CD4-positive, alpha-beta T cell treated with Interleukin-17A for 1 hour (primary cell): ENCODE measurements at places on chromosomes 11 and 22.

DNA sequence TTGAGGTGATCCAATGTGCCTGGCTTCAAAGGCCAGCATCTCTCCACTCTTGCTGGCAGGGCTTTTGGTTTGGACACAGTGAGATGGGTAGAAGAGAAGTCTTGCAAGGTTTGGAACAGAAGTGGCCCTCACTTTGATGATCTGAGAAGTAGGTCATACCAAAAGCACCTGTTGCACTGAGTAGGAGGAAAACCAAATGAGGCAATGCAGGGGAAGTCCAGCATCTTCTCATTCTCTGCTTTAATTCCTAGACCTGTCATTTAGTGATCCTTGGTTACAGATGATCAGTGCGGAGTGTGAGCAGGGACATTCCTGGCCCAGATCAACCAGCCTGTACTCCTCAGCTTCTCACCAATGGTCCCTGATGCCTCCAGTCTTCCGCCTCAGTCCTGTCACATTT, 990.5 kb downstream of the OPCML start:
- DNase-seq = no peak

DNA sequence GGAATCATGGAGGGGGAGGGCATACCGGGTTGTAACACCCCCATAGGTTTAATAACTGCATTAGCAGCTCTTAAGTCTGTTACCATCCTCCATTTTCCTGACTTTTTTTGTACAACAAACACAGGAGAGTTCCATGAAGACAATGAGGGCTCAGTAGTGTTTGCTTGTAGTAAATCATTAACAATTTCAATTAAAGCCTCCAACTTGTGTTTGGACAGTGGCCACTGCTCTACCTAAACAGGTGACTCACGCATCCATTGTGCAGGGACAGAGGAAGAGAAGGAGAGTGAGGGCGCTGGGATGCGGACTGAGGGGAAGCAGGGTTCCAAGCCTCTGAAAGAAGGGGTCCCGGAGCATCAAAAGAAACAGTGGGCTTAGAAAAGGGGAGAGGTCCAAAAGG, 21.3 kb upstream of the MTNR1B start:
- DNase-seq = no peak

DNA sequence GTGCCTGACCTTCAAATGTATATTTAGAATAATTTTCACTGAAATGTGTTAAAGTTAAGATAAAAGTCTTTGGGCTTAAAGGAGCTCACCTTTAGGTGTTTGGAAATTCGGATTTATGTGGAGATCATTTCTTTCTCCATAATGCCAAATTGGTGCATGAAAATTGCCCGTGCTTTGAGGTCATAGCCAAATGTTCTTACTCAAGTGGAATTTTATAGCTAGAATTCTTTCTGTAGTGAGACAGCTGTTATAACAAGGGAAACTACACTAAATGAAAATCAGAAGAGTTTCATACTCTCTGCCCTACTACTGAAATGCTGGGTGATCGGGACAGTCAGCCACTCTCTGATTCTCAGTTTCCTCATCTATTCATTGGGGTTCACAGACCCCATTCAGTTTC, 89.5 kb upstream of the DBX1 start:
- DNase-seq = no peak

DNA sequence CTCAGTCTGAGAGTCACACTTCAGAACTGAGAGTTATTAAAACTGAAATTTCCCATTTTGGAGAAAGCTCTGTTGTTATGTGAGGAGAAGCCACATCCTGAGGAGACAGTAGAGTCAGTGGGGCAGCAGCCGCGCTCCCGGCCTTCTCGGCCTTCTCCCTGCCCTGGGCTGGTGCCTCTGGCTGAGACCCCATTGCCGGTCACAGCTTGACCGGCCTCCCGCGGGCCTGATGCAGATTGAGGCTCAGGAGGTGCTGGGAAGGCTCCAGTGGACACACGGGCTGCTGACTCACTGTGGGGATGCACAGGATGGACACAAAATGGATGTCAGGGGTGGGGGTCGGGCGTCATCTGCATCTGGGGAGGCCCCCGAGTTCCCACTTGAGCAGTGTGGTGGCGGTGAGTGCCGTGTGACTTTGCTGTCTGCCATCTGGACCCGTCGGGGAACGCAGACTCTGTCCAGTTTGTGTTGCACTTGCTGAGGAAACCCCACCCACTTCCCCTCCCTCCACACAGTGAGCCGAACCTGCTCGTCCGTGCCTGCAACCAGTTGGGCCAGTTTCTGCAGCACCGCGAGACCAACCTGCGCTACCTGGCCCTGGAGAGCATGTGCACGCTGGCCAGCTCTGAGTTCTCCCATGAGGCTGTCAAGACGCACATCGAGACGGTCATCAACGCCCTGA, 50.1 kb downstream of the MUC6 start:
- DNase-seq = no peak

- DNase-seq = no peak
Measured at GRCh38 chr11:46618837-46619236, 1.5 kb downstream of the ATG13 start.

DNA sequence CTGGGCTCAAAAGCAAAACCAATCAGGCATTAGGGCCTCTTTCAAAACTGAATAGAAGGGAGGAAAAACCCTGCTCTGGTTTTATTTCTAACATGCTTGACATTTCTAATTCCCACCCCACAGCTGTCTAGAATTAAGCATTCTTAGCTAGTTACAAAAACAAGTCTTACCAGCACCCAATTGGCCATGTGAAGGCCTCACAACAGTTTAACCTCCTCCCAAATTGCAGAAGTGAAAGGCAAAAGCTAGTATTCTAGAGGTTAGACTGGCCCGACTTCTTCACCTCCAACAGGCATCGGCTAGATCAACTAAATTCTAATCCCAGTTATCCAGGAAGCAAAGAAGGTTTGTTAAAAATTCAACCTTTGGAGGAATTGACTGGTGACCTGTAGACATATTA, 6.5 kb downstream of the SF1 start:
- DNase-seq = no peak

- DNase-seq = no peak
Measured at GRCh38 chr11:13045734-13046133, 36.6 kb downstream of the RASSF10 start.

DNA sequence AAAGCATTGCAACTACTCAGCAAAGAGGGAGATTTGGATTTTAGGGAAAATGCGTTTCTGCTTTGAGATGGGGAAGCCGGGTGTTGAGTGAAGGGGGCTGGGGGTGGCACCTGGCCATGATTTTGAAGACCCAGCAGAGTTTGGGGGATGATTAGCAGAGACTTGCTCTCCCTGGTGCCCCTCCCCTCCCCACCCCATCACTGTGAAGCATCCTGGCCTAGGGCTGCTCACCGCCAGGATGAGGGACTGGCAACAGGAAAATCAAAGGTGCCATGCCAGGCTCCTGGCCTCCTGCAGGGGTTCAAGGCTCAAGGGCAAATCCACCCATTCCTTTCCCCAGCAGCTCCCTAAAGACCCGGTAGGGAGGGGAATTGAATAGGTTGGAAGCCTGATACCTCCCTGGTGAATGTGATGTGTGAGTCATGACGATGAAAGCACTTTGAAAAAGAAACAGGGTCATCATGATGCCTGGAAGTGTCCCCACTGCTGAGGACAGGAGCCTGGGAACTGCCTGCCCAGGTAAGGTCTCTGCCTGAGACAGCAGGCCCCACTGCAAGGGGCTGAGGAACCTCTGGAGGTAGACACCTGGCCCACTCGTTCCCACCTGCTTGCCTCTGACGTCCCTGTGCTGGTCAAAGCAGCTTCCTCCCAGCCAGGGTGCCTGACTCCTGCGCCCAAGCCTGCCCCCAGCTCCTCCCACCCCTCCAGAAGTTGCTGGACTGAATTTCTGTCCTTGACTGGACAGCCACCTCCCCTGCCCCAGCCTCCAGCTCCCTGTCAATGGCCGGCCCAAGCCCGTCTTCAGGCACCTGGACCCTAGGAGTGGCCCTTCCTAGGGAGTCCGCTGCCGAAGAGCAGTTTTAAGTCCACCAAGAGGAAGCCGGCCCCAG, 1.7 kb downstream of the CHST1 start:
- DNase-seq = no peak

DNA sequence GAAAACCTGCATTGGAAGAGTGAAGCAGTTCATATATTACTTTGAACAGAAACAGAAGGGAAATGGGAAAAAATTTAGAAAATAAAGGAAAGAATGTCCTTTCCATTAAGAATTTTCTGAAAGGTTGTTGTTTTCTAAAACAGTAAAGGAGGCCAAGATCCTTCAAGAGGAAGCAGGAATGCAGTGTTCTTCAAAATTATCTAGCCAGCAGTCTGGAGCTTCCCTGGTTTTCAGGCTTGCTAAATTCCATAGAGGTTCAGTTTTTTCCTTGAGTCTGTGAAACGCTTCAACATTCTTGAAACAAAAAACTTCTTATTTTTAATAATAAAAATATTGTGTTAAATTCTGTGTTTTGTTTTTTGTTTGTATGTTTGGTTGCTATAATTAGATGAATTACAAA, 189.0 kb upstream of the ANO3 start:
- DNase-seq = no peak

GRCh38 chr22:36027935-36028645, 534 bp downstream of the RBFOX2 start:
- DNase-seq = no peak

GRCh38 chr22:50684501-50684900, 11.9 kb downstream of the SHANK3 start:
- no peak for DNase-seq

DNA sequence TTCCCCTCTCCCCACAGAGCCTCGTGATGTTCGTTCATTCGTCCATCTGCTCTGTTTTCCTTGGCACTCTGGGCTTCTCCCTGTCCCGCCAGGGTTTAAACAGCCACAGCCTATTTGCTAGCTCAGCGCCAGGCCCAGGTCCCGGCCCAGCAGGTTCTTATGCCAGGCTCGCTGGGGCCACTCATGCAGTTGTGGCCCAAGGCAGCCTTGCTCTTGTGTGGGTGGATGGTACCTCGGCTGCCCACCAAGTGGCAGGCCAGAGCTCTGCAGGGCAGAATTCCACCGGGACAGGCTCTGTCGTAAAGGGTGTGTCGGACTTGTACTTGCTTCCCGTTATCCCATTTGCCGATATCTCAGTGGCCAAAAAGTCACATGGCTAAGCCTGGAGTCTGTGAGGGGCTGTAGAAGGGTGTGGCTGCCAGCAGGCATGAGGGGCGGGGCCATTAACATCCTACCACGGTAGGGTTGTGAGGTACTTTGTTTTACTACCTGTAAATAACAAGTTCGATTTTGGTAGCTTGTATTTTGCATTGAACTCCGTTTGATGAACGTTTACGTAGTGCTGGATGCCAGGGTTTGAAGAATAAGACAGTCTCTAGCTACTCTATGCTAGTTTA, 7.9 kb downstream of the FAM118A start:
- no peak for DNase-seq

GRCh38 chr11:97862021-97862420, 1158.7 kb upstream of the CNTN5 start:
- DNase-seq = no peak

DNA sequence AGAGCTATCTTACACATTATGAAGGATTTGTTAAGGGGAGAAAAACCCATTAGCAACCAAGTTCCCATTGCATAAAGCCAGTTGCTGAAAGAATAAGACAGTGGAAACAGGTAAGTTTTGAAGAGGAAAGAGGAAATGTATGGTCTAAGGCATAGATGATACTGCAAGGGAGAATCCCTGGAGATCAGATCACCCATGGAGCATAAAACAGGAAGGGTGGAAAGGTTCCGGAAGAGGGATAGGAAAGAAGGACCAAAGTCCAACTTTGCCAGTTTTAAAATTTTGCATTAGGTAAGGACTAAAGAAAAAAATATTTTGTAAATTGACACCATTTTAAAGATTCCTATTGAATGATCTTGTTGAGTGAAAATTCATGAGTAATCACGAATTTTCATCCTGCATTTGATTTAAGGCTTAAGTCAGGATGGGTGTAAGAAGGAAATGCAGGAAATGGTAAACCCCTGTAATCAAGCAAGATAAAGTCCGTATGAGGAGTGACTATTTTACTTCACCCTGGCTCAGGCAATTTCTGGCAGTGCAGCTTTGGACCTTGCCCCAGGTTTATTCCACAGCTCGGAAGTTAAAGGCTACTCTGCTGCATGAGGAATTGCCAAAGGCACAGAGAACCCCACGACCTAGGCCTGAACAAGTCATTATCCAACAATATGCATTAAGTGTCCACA, 70.9 kb downstream of the CCDC34 start:
- no peak for DNase-seq

DNA sequence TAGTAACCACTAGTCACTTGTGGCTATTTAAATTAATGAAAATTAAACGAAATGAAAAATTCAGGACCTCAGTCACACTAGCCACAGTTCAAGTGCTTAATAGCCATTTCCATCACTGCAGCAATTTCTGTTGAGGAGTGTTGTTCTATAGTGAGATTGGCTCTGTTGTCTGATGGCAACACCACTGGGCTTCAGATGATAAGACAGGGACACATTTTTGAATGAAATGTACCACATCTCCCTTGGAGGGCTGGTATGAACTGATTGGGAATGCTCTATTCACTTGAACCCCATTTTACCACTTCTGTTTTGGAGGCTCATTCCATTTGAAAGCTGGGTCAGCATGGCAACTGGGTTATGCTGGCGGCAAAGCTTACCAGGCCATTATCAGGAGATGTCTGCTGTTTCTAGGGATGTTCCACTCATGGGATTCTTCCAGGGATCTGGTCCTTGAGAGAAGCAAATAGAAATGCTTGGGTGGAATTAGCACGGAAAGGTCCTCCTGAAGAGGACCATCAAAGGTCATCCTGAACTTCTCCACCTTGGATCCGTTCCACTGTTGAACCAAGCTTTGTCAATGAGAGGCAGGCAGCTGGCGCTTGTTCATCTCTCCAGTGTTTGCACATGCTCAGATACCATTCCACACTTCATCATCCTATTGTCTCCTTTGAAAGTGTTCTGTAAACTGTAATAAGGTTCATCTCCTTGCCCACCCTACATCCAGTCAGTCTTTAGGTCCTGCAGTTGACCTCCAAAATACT, 7.6 kb downstream of the AMOTL1 start:
- no peak for DNase-seq

DNA sequence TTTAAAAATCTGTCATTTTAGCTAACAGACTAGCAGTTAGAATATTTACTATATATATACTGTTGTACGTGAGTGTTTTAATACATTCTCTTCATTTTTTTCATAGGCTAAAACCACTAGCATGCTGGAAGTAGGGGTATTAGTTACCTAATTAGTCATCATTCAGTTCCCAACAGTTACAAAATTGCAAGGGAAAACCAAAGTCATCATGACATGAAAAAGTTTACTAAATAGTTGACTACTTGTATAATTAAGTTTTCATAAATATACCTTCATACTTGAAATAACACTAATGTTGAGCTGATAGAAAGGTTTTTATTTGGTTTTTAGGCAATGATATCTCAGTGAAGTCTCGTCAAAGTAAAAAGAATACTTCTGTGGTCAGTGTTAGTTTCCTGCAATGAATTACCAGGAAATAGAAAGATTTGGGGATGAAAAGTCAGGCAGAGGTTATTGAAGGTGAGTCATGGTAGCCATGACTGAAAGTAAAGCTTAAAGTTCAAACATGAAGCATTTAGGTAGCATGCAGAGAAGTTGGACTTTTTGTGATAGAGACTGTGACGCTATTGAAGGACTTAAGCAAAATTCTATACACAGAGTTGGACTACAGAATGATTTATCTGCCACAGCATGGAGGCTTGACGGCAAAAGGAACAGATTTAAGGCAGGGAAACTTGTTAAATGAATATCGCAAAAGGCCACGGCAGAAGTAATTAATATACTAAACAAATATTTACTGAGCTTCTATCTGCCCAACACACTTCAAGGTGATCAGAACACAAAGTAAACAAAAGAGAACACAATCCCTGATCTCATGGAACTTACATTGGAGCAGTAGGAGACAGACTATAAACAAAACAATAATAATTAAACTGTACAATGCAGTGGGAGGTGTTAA, 828.1 kb upstream of the FAT3 start:
- DNase-seq = no peak

- no peak for DNase-seq
Measured at GRCh38 chr11:61550665-61551227, 30.1 kb downstream of the SYT7 start.

GRCh38 chr11:26762089-26762488, 40.2 kb upstream of the SLC5A12 start:
- DNase-seq = no peak
